ENCODE measurements at places on chromosomes 1 and 21. TPM values are rescaled to one million over a fixed set of nuclear protein-coding genes. Genes with fewer than 3 reads are reported as not detected.

- no peak for DNase-seq
- no peaks in the 10 kb centered on the region for H3K27me3 ChIP-seq
- H3K36me3 ChIP-seq = no peaks in the 10 kb centered on the region
- H3K4me3 ChIP-seq = no peak overlapping the region
- no peaks in the 10 kb centered on the region for H3K4me1 ChIP-seq
Observed at GRCh38 chr1:1285102-1285571, 4.9 kb downstream of the SCNN1D start.

TMPRSS2 gene
- total RNA-seq = not detected

GRCh38 chr21:43597052-43597451 is 62.2 kb downstream of the HSF2BP start:
- peaks cover 2% of the 10 kb centered on the region for H3K27me3 ChIP-seq
- no peak overlapping the region for H3K4me3 ChIP-seq
- H3K36me3 ChIP-seq = no peaks in the 10 kb centered on the region
- H3K27ac ChIP-seq = no peak overlapping the region

GRCh38 chr1:52059321-52059720 is 3.2 kb downstream of the BTF3L4 start:
- no peak for DNase-seq
- peaks cover 34% of the 10 kb centered on the region for H3K4me1 ChIP-seq
- no peaks in the 10 kb centered on the region for H3K27me3 ChIP-seq
- no peak overlapping the region for H3K4me3 ChIP-seq

MCOLN3 gene
- not detected for total RNA-seq

DNA sequence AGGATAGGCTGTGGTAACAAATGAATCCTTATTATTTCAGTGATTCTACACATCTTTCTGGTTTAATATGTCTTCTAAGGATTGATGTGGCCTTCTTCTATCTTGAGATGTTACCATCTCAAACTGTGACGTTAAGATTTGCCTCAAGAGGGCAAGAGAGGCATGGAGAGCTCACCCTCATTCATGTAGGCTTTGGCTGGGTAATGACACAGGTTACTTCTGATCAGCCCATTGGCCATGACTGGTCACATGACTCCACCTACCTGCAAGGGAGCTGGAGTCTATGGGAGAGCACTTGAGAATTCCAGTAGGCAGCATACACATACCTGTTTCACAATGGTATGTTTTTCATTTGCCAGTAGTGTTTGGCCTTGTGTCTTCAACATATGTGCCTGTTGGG is 30.0 kb downstream of the CACHD1 start:
- H3K4me1 ChIP-seq = peaks cover under 1% of the 10 kb centered on the region
- H3K27ac ChIP-seq = no peak overlapping the region
- H3K36me3 ChIP-seq = no peaks in the 10 kb centered on the region
- H3K27me3 ChIP-seq = peaks cover 10% of the 10 kb centered on the region
- DNase-seq = no peak

DNA sequence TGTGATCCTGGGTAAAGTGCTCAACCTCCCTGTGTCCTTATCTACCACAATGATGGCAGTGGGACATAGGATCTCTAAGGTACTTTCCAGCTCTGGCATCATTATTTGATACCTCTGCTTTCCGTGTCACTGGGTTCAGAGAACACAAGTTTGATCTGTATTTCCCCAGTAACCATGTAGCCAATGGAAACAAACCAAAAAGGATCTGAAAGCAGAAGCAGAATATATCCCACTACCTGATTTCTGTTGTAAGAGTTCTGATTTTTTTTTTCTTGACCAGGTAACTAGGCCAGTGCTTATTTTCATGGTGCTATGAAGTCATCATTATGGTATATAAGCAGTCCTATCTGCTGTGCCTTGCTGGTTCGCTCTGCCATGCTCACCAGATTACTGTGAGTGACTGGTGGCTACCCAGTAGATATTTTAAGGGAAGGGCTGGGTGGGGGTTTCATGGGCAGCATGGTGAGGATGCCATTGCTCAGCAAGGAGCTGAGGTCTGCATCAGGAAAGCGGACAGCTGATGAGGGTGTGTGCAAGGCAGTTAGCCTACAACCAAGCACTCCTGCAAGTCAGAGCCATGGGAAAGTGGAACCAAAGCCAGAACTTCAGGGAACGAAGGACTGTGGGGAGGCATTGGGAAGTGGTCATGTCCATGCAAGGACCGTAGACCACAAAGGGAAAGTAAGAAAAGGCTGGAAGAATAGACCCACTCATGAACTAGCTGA is 104.9 kb upstream of the EDEM3 start:
- no peaks in the 10 kb centered on the region for H3K27me3 ChIP-seq
- no peak overlapping the region for H3K4me3 ChIP-seq
- H3K36me3 ChIP-seq = peaks cover 8% of the 10 kb centered on the region
- H3K27ac ChIP-seq = no peak overlapping the region

KRTAP13-3 gene
- not detected for total RNA-seq

DNA sequence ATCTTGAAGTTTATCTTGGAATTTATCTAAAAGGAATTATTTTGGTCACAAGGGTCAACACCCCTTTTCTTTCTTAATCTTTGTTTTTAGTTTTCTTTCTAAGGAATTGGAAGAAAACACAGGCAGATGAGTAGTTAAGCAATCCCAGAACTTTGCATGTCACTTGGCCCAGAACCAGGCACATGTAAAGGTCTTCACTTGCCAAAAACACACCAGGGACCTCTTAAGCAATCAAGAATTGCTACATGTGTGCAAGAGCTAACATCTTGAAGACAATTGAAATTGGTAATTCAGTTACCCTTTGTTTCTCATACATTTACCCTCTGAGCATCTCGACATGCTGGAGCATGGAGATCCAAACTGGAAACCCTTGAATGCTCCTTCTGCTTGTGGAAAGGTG is 114.2 kb downstream of the ZC3H11B start:
- no peak overlapping the region for H3K27ac ChIP-seq
- DNase-seq = no peak
- no peaks in the 10 kb centered on the region for H3K36me3 ChIP-seq
